ENCODE measurements at places on chromosomes 3 and 15.
A peak's percentile ranks its signal among the peaks of the same experiment; 100 is the strongest.

GRCh38 chr3:25513642-25514266 lies 85.7 kb downstream of the RARB start:
- no peak overlapping the region for H3K4me3 ChIP-seq
- H3K36me3 ChIP-seq, result no peaks in the 10 kb centered on the region
- no peak for DNase-seq
- no peak overlapping the region for H3K27ac ChIP-seq

GRCh38 chr15:54772663-54773062 lies 424.1 kb downstream of the RSL24D1 start:
- no peaks in the 10 kb centered on the region for H3K36me3 ChIP-seq
- DNase-seq, result no peak
- H3K27me3 ChIP-seq, result no peaks in the 10 kb centered on the region
- H3K4me1 ChIP-seq, result no peaks in the 10 kb centered on the region

GRCh38 chr15:69508659-69509058 lies 56.0 kb downstream of the RPLP1 start:
- H3K4me1 ChIP-seq, result no peaks in the 10 kb centered on the region
- DNase-seq, result no peak
- H3K36me3 ChIP-seq, result no peaks in the 10 kb centered on the region
- no peak overlapping the region for H3K27ac ChIP-seq
- no peaks in the 10 kb centered on the region for H3K27me3 ChIP-seq

GRCh38 chr15:92901072-92901761 lies 1.1 kb downstream of the CHD2 start:
- peak overlapping the region; percentile 100 for H3K27ac ChIP-seq
- H3K4me1 ChIP-seq, result peaks cover 31% of the 10 kb centered on the region
- no peak for DNase-seq
- peaks cover 54% of the 10 kb centered on the region for H3K36me3 ChIP-seq
- H3K27me3 ChIP-seq, result no peaks in the 10 kb centered on the region

GRCh38 chr3:188822411-188822810 lies 349.4 kb upstream of the TPRG1 start:
- H3K27me3 ChIP-seq, result no peaks in the 10 kb centered on the region
- H3K4me3 ChIP-seq, result no peak overlapping the region
- DNase-seq, result no peak
- no peaks in the 10 kb centered on the region for H3K36me3 ChIP-seq

- no peaks in the 10 kb centered on the region for H3K4me1 ChIP-seq
- H3K4me3 ChIP-seq, result no peak overlapping the region
- no peak for DNase-seq
- no peaks in the 10 kb centered on the region for H3K36me3 ChIP-seq
- H3K27me3 ChIP-seq, result no peaks in the 10 kb centered on the region
Measured at GRCh38 chr3:81769299-81769698, 7.9 kb upstream of the GBE1 start.

GRCh38 chr15:26929588-26929987 lies 41.4 kb upstream of the GABRG3 start:
- no peak overlapping the region for H3K4me3 ChIP-seq
- H3K4me1 ChIP-seq, result no peaks in the 10 kb centered on the region
- no peaks in the 10 kb centered on the region for H3K36me3 ChIP-seq
- DNase-seq, result no peak
- no peaks in the 10 kb centered on the region for H3K27me3 ChIP-seq

- no peak overlapping the region for H3K27ac ChIP-seq
- no peaks in the 10 kb centered on the region for H3K27me3 ChIP-seq
- H3K4me1 ChIP-seq, result no peaks in the 10 kb centered on the region
- H3K36me3 ChIP-seq, result no peaks in the 10 kb centered on the region
- DNase-seq, result no peak
- H3K4me3 ChIP-seq, result no peak overlapping the region
Measured at GRCh38 chr3:147397875-147398812, 8.2 kb downstream of the ZIC4 start.

GRCh38 chr3:5140839-5141238 lies 18.7 kb downstream of the ARL8B start:
- H3K4me3 ChIP-seq, result no peak overlapping the region
- no peaks in the 10 kb centered on the region for H3K27me3 ChIP-seq
- no peaks in the 10 kb centered on the region for H3K36me3 ChIP-seq
- DNase-seq, result no peak

DNA sequence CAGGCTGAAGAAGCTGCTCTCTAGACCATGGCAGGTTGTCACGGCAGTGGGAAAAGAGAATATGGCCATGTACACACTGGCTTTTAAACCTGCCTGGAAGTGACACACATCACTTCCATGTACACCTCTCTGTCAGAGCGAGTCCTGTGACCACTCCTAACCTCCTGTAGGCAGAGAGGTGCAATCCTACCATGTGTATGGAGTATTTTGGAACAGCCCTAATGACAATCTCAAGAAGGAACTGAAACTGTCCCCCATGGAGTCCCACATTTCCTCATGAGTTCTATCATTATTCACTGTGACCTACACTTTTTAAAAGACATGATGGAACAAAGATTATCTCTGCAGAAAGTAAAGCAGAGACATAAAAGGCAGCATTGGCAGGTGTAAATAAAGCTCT lies 153.4 kb upstream of the PFN2 start:
- H3K27ac ChIP-seq, result no peak overlapping the region
- no peak overlapping the region for H3K4me3 ChIP-seq
- no peaks in the 10 kb centered on the region for H3K27me3 ChIP-seq
- H3K36me3 ChIP-seq, result no peaks in the 10 kb centered on the region
- DNase-seq, result no peak

- H3K36me3 ChIP-seq, result no peaks in the 10 kb centered on the region
- no peaks in the 10 kb centered on the region for H3K27me3 ChIP-seq
- H3K4me1 ChIP-seq, result peaks cover 13% of the 10 kb centered on the region
- H3K27ac ChIP-seq, result no peak overlapping the region
- no peak for DNase-seq
Measured at GRCh38 chr3:134231131-134231530, 19.5 kb downstream of the RYK start.

DNA sequence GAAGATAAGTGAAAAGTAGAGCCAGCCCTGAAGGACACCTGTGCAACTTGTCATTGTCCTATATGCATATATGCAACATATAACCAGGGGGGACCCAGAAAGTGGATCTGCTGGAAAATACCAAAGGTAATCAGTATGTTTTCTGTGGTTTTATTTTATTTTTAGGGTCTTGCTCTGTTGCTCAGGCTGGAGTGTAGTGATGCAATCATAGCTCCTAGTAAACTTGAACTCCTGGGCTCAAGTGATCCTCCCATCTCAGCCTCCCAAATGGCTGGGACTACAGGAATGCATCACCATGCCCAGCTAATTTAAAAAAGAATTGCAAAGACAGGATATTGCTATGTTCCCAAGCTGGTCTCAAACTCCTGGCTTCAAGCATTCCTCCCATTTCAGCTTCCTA lies 18.0 kb upstream of the ALDH1A2 start:
- no peak overlapping the region for H3K4me3 ChIP-seq
- no peaks in the 10 kb centered on the region for H3K4me1 ChIP-seq
- no peak for DNase-seq
- peaks cover 4% of the 10 kb centered on the region for H3K27me3 ChIP-seq
- no peak overlapping the region for H3K27ac ChIP-seq

DNA sequence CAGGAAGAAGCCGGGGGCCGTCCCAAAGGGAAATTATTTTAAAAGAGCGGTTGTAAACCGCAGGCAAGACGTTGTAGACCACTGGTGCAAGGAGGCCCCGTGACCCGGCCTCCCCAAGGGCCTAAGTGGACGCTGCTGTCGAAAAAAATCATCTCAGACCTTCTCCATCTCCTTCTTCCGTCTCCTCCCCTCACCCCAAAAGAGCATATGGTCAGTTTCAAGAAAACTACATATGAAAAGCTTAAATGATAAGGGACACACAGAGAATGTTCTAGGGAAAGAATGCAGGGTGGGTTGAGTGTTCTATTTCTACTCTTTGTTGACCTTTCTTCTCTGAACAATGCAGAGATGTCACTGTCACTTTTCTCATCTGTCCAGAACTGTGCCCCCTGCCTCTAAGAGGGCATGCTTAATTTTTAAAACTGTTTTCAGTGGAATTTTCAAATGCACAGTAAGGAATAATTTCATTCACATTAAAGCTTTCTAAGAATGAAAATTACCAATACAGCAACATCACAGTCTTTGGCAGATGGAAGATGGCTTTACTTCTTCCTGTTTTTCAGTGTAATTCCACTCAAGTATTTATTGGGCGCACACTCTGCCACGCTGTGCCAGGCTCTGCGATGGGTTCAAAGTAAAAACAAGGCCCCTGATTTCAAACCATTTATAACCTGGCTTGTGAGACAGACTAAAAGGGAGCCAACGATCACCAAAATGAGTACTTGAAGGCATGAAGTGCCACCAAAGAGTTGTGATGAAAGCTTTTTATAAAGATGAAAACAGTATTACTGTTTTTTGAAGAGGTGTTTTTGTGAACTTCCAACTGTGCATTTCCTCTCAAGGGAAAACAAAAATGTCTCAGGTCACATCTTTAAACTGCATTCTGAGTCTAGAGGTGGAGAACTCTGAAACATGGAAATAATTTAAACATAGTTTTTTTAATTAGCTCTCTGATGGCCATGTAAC lies 891 bp upstream of the TOP2B start:
- no peaks in the 10 kb centered on the region for H3K27me3 ChIP-seq
- no peak for DNase-seq
- H3K4me1 ChIP-seq, result peaks cover 17% of the 10 kb centered on the region

- no peak overlapping the region for H3K4me3 ChIP-seq
- H3K27ac ChIP-seq, result no peak overlapping the region
- no peaks in the 10 kb centered on the region for H3K27me3 ChIP-seq
- no peaks in the 10 kb centered on the region for H3K4me1 ChIP-seq
- no peaks in the 10 kb centered on the region for H3K36me3 ChIP-seq
Measured at GRCh38 chr15:65920121-65920520, 50.8 kb downstream of the RAB11A start.

DNA sequence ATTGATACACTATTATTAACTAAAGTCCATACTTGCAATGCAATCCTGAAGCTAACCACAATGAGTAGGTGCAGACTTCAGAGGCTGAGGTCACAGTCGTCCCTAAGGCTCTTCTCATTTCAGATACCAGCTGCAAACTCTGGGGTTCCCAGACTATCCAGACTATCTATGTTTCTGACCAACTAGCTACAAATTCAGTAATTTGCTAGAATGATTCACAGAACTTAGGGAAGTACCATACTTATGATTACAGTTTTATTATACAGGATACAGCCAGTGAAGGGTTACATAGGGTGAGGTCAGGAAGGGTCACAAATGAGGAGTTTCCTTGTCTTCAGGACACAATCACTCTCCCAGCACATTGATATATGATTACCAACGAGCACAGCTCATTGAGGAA lies 36.5 kb downstream of the PPM1L start:
- H3K4me1 ChIP-seq, result 0 out of 2 replicates have a peak, but pooled peaks cover 3% of the 10 kb centered on the region
- no peak overlapping the region for H3K27ac ChIP-seq
- no peaks in the 10 kb centered on the region for H3K27me3 ChIP-seq
- no peak overlapping the region for H3K4me3 ChIP-seq

DNA sequence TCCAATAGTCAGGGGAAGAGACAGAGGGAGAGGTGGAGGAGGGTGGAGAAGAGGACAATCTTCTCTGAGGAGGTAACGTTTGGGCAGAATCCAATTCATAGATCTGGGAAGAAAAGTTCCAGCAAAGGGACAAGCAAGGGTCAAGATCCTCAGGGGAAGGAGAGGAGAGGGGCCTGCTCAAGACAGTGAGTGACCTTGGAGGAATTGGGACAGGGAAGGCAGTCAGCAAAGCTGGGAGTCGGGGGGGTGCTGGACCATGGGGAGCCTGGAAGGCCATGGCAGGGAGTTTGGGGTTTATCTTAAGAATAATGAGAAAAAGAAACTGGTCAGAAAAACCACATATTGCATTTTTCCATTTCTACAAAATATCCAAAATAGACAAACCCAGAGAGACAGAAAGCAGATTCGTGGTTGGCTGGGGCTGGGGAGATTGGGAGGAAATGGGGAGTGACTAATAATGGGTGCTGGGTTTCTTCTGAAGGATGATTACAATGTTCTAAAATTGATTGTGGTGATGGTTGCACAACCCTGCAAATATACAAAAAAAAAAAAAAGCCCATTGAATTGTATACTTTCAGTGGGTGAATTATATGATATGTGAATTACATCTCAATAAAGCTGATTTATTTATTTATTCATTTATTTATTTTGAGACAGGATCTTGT lies 19.6 kb upstream of the SRP14 start:
- no peak overlapping the region for H3K27ac ChIP-seq
- H3K4me1 ChIP-seq, result peaks cover 18% of the 10 kb centered on the region
- H3K36me3 ChIP-seq, result no peaks in the 10 kb centered on the region
- H3K27me3 ChIP-seq, result no peaks in the 10 kb centered on the region
- no peak for DNase-seq

DNA sequence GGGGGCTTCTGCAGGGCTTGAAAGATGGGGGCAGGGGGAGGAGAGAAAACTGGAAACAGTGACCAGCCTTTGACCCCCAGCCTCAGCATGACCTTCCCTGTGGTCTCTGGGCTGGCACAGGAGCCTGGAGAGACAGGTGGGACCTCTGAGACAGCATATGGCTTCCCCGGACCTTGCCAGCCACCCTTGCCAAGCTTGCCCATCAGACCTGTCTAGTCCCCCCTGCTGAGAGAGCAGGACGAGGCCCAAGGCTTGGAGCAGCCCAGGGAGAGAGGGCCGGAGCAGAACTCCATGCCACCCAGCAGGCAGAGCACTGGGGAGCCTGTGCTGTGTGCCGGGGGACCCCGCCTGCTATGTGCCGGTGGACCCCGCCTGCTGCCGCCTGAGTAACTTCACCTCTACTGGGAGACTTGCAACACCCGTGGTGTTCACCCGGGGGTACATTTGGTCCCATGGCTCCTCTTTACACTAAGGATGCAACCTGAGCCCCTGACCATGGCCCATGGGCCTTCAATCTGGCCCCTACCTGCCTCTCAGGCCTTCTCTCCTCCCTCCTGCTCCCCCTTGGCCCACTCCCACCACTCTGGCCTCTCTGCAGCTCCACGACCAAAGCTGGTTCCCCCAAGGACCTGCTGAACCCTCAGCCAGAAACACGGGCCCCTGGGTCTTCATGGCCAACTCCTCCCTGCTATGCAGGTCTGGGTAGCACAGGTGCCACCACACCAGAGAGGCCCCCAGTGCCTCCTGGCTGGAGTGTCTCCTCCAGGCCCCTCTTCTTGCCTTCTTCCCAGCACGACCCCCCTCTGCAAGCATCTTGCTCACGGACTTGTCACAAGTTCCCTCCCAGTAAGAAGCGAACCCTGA lies 21.1 kb upstream of the SLC41A3 start:
- no peaks in the 10 kb centered on the region for H3K4me1 ChIP-seq
- H3K27ac ChIP-seq, result no peak overlapping the region
- H3K27me3 ChIP-seq, result no peaks in the 10 kb centered on the region
- no peak for DNase-seq
- no peaks in the 10 kb centered on the region for H3K36me3 ChIP-seq

GRCh38 chr3:172179680-172180399 lies 140.5 kb downstream of the FNDC3B start:
- H3K27me3 ChIP-seq, result no peaks in the 10 kb centered on the region
- H3K36me3 ChIP-seq, result no peaks in the 10 kb centered on the region
- H3K4me3 ChIP-seq, result no peak overlapping the region
- peak overlapping the region; percentile 36 for H3K27ac ChIP-seq
- peaks cover 63% of the 10 kb centered on the region for H3K4me1 ChIP-seq
- no peak for DNase-seq

DNA sequence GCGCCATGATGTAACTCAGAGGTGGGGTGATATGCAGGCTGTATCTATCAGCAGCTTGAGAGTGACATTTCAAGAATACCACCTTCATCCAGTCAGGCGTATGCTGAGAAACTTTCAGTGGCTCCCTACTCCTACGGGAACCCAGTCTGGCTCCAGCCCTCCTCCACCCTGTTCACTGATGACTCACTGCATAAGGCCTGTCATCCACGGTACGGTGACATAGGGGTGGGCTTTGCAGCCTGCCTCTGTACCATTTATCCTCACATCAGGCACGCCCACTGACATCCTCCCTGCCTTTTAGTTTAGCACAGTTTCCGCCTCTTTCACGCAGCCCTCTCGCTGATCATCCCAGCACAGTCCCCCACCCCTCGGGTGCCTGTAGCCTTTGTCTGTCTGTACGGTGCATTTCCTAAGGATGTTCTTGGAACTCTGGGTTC lies 11.7 kb downstream of the PXYLP1 start:
- no peaks in the 10 kb centered on the region for H3K36me3 ChIP-seq
- H3K27ac ChIP-seq, result no peak overlapping the region
- no peak for DNase-seq

Measured in Panc1 (cell line).